ENCODE measurements at places on chromosomes 7 and 10. TPM values are rescaled to one million over a fixed set of nuclear protein-coding genes. Genes with fewer than 3 reads are reported as not detected.

Gene CDHR3
- total RNA-seq = 1.3 TPM

Gene CPA5
- not detected for total RNA-seq

Gene NFE2L3
- 20.7 TPM for total RNA-seq

Gene CNPY1
- total RNA-seq = not detected

Gene TECPR1
- 63.7 TPM for total RNA-seq

Gene WNT8B
- under 0.01 TPM for total RNA-seq

Gene TAF3
- total RNA-seq = 1.0 TPM

Gene EXOC6
- total RNA-seq = 311 TPM

Gene OPN1SW
- total RNA-seq = not detected

Gene HTR7
- 0.13 TPM for total RNA-seq

Gene SEC23IP
- 16.9 TPM for total RNA-seq

Gene EXOSC1
- 23.9 TPM for total RNA-seq

Gene KCNH2
- 0.13 TPM for total RNA-seq

Gene UBE2D1
- total RNA-seq = 5.9 TPM

Gene JMJD1C
- 145 TPM for total RNA-seq

Gene RAMP3
- total RNA-seq = 32.3 TPM

Gene AGR2
- not detected for total RNA-seq

Gene ATE1
- 32.0 TPM for total RNA-seq

Gene ADAM8
- total RNA-seq = 0.13 TPM

Gene GIMAP1
- total RNA-seq = 24.5 TPM

Gene MOGAT3
- total RNA-seq = not detected

Gene AKR1B15
- not detected for total RNA-seq

Gene AS3MT
- total RNA-seq = 0.76 TPM

Gene HYAL4
- 0.39 TPM for total RNA-seq

Gene C10orf90
- total RNA-seq = not detected

Gene LRRC61
- total RNA-seq = 3.7 TPM

Gene CFTR
- total RNA-seq = not detected

Gene CACNA2D1
- total RNA-seq = 7.8 TPM

Gene CALHM1
- not detected for total RNA-seq

Gene SMO
- 2.3 TPM for total RNA-seq

Gene PLA2G12B
- total RNA-seq = 0.13 TPM

Gene DHTKD1
- total RNA-seq = 20.7 TPM

Gene UPP1
- 8.3 TPM for total RNA-seq

Gene GNB2
- 61.2 TPM for total RNA-seq

Gene ACTL6B
- not detected for total RNA-seq

Gene MLXIPL
- total RNA-seq = not detected

Gene CWF19L1
- total RNA-seq = 29.0 TPM

Gene DYDC1
- not detected for total RNA-seq

Gene SNCG
- 137 TPM for total RNA-seq

Gene SRGN
- 218 TPM for total RNA-seq

Gene C10orf53
- total RNA-seq = not detected

Gene EBLN1
- not detected for total RNA-seq

Gene SCIN
- total RNA-seq = 0.13 TPM

Gene RASA4B
- total RNA-seq = 2.6 TPM

Gene EVX1
- total RNA-seq = not detected

Gene PRKCQ
- 0.39 TPM for total RNA-seq

Gene GARS1
- 68.9 TPM for total RNA-seq

Gene ANLN
- total RNA-seq = 14.4 TPM

Gene PLEKHS1
- not detected for total RNA-seq

Gene SEPTIN7
- total RNA-seq = 96.0 TPM

Gene C7orf57
- total RNA-seq = not detected

Gene TCAF2
- total RNA-seq = 7.3 TPM
